Stimulated activated CD4-positive, alpha-beta T cell treated with anti-CD3 and anti-CD28 coated beads, Interleukin-12 subunit alpha, Interleukin-12 subunit beta, amount 100 ng/mL, for 24 hours (primary cell): ENCODE measurements at places on chromosomes 16 and 17.

GRCh38 chr17:55458978-55459377 lies 37.3 kb upstream of the MMD start:
- peak; percentile 33 for DNase-seq

GRCh38 chr17:57313097-57313835 lies 56.9 kb downstream of the MSI2 start:
- no peak for DNase-seq

- DNase-seq = no peak
Observed at GRCh38 chr16:4081047-4081446, 35.2 kb downstream of the ADCY9 start.

GRCh38 chr16:57681950-57682728 lies 12.5 kb upstream of the DRC7 start:
- DNase-seq = no peak

GRCh38 chr16:82091241-82091640 lies 56.2 kb downstream of the HSD17B2 start:
- DNase-seq = no peak

DNA sequence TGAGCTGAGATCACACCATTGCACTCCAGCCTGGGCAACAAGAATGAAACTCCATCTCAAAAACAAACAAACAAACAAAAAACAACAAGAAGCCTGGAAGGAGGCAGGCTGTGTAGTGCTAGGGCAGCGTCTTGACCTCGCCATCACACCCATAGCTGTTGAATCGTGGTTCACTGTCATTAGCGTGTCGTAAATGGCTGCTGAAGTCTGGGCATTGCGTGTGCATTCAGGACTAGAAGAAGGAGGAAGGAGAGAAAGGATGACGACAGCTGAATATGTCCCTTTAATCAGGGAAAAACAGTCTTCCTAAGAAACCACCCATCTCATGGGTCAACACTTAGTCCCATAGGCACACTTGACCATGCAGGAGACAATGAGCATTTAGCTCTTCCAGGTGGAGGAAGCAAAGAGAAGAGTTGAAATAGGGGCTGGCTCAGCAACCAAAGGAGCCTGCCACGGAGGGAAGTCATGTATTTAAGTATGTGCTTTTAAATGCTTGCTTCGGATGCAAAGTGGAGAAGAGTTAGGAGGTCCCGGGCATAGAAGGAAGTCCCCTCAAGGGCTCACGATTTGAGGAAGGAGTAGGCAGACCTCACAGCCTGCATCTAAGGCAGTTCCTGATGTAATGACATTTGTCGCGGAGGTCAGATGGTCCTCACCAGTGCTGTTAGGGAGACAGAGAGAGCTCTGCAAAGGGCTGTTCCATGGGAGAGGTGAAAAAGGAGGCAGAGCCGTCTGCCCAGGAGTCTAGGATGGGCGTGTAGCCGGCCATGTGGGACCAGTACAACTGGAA lies 8.8 kb downstream of the PRSS22 start:
- DNase-seq = no peak

DNA sequence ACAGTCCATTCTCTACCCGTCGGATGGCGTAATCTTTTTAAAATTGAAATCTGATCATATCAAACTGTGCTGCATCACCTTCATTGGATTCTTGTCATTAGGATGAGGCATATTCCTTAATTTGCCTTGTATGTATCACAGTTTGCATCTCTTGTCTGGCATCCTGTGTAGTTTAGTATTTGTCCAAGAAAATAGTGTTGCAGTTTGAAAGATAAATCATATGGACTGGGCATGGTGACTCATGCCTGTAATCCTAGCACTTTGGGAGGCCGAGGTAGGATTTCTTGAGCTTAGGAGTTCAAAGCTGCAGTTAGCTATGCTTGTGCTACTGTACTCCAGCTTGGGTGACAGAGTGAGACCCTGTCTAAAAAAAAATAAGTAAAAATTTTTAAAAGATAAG lies 5.8 kb upstream of the RSL1D1 start:
- DNase-seq = no peak

DNA sequence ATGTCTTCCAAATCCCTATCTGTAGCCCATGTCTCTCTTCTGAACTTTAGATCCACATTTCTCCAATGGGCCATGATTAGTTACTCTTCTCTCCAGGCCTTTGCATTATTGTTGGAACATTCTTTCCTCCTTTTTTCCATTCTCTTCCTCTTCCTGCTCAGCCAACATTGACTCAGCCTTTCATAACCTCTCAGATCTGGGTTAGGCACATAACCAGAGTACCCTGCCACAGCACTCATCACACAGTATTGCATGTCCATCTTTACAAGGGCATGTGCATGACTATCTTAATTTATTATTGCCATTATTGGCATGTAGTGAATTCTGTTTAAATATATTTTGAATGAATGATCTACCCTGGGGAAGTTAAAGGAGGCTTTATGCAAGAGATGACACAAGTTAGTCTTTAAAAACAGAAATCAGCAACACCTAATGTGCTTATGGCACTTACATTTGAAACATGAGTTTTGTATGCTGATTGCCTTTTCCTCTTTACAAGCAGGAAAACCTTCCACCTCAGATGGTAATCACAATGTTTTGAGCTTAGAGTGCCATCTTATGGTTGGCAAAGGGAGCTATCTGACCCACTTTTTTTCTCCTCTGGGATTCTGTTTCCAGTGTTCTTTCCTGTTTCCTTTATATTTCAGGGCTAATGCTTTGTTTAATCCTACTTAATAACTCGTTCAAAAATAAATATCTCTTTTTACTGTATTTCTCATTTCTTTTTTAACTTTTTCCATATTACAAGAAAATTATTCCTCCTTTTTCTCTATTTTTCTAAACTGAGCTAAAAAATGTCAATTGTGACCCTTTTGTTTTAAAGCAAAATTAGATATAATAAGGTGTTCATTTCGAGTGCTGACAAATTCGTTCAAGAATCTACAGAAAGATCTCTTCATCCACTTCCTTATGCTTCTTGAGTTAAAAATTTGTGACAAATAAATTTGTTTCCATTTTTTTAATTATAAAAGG lies 151.0 kb upstream of the RBL2 start:
- no peak for DNase-seq

- no peak for DNase-seq
Observed at GRCh38 chr17:34371405-34372100, 8.5 kb upstream of the CCL1 start.

DNA sequence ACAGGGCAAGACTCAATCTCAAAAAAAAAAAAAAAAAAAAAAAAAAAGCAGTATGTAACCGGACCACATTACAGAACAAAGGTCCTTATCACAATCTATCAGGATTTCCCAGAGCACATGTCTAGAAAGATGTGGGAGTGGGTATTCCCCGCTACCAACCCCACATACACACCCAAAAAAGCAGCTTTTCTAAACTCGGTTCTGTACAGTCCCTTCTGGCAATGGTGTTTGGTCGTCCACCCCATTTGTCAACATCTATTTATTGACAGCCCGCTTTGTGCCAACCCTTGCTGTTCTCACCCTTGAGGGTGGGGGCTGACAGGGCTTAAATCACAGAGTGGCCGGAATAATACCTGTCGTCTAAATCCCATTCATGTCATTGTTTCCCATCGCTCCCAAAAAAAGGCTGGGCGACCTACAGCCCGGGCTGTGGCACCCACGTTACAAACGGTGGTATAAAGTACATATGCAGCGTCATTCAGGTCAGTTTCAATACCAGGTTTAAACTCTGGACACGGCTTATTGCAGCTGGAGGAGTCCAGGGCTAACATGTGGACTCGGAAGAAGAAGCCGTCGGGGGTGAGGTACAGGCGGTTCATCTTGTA lies 3.6 kb downstream of the C17orf58 start:
- no peak for DNase-seq

GRCh38 chr16:86354641-86355513 lies 155.4 kb upstream of the FOXF1 start:
- DNase-seq = no peak

GRCh38 chr17:73090396-73091202 lies 1.9 kb downstream of the SLC39A11 start:
- DNase-seq = no peak

DNA sequence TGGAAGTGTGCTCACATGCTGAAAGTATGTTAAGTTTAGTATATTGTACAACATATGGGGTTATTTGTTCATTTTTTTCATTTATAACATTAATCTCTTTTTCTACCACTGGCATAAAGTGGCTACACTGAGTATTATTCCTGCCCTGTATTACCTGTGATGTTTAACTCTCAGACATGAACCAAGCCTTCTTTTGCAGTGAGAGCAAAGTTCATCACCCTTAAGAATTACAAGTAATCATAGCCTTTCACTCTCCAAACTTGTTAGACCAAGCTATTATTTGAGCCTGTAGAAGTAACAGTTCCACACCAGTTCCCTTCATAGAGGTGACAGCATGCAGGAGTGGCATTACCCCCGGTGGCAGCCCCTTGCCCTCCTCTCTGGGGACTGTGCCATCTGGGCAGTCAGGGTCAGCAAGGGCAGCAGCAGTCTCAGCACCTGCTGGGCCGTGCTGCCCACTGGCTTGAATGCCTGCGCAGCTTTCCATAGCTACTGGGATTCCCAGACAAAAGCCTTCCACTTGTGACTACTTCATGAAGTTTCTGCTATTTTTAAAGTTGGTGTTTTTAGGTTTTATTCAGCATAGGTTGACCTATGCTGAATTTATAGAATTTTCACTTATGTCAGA lies 71.3 kb downstream of the TMC6 start:
- no peak for DNase-seq

DNA sequence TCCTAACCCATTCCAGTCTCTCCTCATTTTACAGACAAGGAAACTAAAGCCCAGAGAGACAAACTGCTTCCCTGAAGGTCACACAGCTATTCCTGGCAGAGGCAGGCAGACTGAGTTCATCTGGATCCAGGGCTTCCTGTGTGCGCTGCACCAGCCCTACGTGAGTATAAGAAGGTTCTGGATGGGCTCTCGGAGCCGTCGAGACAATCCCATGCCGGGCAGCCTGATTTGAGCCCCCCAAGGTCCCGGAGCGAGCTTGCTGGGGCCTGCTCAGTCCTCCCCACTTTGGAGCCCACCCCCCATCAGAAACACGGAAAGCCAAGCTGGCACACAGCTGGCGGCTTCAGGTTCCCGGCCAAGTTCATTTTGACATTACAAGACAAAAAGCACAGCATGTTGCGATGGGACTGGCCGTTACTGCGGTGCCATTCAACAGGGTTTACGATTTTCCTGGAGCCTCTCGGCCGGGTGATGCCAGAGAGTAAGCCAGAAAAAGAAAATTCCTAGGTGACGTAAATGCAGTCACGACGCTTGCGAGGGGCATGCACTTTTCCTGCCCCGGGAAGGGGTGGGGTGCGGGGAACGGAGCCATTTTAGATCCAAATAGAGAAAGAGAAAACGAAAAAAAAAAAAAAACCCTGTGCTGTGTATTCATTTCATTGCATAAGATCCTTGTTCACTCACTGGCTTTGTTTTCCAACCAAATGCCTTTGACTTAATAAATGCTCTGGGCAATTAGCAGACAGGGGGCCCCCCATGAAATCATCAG lies 167.1 kb upstream of the FOXF1 start:
- no peak for DNase-seq

DNA sequence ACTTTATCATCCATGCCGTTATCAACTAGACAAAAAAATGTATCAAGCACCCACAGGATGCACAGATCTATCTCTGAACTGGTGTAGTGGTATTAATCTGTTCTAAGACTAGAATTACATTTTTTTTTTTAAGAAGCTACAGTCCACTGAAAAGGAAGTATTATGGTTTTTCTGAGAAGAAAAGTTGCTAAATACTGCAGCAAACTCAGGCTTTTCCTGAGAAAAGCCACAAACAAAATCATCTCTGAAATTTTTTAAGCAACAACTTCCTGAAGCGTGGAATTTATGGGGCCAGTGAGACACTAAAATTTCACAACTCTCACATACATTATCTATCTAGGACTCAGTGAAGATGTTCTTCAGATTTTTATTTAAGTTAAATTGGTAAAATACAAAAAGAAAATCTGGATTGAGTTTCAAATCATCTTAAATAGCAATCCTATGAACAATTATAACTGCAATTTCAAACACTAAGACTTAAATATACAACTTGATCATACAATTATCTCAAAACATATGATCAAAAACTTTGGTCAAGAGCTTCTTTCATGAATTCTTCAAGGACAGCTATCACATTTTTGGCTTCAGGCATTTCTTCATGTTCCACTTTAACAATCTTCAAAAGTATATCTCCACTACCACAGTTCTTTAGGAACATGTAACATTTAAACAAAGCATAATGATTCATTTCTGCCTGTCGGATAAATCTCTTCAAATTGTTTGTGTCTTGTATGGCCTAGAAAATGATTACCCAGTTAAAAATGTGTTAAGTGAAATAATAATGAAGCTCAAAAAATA lies 10.5 kb downstream of the C17orf75 start:
- no peak for DNase-seq

DNA sequence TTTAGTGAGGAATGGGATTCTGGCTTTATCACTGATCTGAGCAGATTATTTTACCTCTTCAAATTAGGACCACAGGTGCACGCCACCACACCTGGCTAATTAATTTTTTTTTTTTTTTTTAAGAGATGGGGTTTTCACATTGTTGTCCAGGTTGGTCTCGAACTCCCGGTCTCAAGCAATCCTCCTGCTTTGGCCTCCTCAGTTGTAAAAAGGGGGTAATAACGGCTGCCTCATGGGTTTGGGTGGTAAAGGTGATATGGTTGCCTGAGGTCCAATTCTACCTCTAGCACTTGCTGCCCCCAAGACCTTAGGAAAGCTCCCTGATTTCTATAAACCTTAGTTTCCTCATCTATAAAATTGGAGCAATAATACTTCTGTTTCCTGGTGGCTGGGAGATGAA lies 130.7 kb upstream of the HS3ST2 start:
- DNase-seq = no peak

DNA sequence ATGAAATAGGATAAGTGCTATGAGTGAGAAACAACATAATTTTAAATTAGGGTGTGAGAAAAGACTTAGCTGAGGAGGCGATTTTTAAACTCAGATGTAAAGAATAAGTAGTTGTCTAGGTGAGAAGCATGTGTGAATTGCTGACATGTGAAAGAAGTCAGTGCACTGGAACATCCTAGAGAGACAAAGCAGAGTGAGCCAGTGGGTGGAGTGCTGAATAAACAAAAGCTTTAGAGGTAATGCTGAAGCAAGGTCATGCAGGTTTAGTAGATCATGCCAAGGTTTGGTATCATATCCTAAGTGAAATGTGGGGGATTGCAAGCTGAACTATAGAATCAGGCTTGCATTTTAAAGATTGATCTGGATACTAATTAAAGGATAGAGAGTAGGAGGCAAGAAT lies 89.4 kb downstream of the KIF2B start:
- no peak for DNase-seq

GRCh38 chr16:77692612-77693011 lies 29.7 kb upstream of the NUDT7 start:
- no peak for DNase-seq

DNA sequence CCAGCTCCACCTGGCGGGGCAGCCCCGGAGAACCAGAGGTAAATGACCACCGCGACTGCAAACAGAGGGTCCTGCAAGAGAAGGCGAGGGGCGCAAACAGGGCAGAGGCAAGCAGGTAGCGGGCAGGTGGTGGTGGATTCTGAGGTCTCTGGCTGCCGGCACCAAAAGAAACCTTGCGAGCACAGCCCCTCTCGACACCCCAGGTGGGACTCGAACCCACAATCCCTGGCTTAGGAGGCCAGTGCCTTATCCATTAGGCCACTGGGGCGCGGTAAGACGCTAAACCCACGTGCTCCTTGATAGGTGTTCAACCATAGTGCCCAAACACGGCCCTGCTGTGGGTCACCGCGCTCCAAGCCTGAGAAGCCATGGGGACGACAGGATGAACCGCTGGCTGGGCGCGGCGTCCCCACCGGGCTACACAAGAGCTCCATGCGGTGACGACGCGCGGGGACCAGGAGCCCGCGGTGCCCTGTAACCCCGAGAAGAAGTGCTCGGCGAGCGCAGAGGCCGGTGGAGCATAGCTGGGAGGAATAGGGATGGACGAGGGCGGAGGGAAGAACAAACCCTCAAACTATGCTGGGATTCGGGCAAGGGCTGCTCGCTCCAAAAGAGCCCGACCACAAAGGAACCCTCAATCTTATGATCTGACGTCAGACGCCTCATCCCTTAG lies 12.4 kb downstream of the ATP5PD start:
- DNase-seq = peak; percentile 99
